WERI-Rb-1 (cell line): ENCODE measurements at places on chromosomes 1 and 21.
A peak's percentile ranks its signal among the peaks of the same experiment; 100 is the strongest.

- DNase-seq: no peak
These were observed 90.7 kb downstream of the TENT5C start for GRCh38 chr1:117696561-117696960.

GRCh38 chr1:246162560-246162959 is 344.5 kb downstream of the SMYD3 start:
- no peak for DNase-seq

GRCh38 chr1:156400191-156400935 is 31.4 kb downstream of the RHBG start:
- DNase-seq: no peak

DNA sequence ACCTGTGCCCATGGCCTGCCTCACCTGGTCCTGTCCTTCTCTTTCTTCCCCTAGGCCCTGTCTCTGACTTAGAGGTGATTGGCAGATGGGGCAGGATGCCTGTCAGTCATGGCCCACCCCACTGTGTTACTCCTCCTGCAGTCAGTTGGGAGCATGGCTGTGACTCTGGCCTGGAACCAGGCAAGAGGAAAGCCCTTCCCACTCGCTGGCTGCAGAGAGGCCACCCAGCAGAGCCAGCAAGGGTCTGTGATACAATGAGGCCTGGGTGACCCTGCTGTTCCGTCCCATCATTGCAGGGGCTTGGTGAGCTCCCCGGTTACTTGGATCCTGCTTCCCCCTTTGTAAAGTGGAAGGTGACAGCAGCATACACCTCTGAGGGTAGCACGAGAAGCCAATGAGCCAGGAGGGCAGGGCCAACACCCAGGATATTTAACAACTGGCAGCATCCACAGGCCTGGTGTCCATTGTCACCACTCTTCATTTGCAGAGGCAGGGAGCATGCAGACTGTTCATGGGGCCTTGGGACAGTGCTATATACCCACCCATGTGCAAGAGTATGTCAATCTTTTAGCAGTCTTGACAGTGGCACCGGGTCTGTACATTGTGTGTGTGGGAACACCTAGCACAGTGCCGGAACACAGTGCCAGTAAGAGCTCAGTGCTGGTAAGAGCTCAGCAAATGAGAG is 191.0 kb upstream of the C1orf174 start:
- DNase-seq: no peak

- no peak for DNase-seq
These were observed 6.2 kb downstream of the PLEKHM2 start for GRCh38 chr1:15690317-15690716.

DNA sequence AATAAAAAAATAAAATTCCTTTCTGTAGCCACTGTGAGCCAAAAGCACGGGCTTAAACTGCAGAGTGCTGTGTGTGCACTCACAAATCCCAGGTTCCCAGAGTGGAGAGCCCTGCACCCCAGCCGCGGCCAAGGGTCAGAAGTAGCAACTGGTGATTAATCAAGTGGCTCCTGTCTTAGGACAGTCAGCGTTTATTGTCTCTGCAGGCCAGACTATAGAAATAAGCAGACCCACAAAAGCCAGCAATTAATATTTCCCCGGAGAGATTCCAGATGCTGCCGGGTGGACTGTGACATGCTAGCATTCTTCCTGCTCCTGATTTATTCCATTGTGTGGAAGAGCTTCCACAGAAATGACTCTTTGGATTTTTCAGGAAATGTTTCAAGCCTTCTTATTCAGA is 412.2 kb downstream of the KIF26B start:
- DNase-seq: no peak

GRCh38 chr1:244836135-244836521 is 670 bp downstream of the COX20 start:
- DNase-seq: no peak

- DNase-seq: no peak
These were observed 9.5 kb upstream of the TTC34 start for GRCh38 chr1:2810899-2811532.

GRCh38 chr1:156599811-156600210 is 1.5 kb downstream of the GPATCH4 start:
- no peak for DNase-seq

DNA sequence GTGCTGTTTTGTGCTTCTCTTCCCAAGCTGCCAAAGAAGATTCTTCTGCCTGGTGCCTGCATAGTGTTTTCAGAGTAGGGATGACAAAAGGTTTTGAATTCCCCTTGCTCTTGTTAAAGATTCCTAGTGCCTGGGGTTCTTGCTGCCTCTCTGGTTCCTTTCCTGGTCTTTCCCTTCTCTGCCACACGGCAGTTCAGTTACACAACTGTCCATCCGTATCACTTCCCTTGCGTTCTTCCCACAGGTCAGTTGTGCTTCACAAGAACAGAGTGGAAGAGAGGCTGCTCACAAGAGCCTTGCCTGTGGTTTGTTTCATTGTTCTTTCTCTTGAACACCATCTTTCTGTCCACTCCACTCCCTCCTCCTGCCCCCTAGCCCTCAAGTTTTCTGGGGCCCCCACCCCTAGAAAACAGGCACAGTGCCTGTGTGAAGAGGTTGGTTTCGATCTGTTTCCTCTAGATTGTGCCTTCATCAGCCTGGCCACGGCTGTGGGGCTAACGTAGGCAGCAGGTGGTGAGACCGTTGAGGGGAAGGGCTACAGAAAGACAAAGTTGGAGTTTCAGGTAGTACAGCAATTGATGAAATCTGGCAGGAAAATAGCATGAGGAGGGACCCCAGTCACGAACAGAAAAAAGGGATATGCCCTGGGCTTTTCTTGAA is 5.8 kb downstream of the VASH2 start:
- DNase-seq: no peak

DNA sequence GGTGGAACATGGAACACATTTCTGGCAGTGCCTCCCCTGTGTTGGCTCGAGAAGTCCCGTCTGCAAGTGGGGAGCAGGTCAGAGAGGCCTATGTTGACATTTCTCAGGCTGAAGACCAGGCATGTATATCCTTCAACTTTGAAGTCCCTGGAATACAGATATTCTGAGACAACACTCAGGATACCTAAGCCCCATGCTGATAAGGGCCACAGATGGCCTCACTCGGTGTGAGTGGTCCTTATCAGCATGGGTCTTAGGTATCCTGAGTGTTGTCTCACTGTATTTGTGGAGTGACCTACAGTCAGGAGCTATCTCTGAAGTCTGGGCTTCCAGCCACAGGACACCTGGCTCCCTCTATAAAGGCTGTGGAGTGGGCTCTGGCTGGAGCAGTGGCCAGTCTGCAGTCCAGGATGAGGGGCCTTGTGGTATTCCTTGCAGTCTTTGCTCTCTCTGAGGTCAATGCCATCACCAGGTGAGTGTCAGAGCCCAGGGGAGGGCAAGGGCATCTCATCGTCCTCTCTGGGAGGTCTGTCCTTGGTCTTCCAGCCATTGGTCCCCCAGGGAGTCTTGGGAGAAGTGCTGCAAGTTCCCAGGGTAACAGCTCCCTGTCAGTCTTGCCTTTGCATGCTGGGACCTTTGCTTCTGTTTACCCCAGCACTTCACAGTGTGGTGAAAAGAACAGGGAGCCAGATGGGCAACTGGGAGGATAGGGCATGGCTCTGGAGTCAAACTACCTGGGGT is 29.6 kb downstream of the PROK1 start:
- no peak for DNase-seq

DNA sequence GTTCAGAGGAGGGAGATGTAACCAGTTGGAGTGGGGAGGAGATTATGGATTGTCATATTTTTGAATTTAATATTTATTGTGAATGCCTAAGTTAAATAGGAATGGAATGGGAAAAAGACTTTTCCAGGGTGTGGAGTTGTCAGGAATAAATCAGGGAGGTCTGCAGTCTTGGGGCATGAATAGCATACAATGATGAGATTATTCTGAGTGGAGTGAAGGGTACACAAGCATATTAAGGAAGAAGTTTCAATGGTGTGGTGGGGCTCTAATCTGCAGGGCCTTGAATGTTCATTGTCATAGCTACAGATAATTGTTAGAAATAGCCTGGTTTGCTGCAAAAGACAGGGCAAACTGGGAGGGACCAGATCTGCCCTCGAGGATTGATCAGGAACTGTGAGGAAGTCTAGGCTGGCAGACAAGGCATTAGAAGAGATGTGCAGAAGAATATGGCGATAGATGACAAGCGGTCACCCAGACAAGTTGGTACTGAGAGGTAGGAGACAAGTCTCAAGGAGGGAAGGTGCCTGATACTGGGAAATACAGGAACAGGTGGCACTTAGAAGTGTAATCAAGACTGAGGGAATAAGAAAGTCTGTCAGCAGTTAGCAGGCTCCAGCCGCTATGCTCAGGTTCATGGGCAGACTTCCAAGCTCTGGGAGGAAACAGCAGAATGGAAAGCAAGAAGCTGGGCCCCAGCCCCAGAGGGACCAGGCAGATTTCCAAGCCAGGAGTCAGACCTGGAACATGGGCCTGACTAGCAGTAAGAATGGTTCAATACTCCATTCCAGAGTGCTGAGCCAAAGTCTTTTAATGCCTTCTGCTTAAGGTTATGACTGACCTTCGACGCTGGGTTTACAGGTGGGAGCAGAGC is 20.9 kb upstream of the RGL1 start:
- no peak for DNase-seq

DNA sequence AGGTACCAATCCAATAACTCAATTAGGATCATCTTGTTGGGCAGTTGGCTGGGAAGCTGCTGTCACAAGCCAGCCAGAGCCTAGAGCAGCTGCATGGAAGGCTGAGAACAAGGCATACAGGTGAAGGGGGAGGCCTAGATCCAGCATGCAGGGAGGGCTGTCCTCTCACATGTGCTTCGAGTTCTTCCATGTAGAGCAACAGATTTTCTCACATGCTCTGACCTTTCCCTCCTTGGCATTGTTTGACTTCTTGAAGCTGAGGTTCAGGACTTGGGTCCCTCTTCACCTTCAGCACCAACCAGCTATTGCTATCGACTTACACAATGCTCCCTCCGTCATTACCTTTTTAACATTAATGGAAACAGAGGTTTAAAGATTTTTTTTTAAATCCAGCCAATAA is 257.7 kb downstream of the ATG4C start:
- no peak for DNase-seq

DNA sequence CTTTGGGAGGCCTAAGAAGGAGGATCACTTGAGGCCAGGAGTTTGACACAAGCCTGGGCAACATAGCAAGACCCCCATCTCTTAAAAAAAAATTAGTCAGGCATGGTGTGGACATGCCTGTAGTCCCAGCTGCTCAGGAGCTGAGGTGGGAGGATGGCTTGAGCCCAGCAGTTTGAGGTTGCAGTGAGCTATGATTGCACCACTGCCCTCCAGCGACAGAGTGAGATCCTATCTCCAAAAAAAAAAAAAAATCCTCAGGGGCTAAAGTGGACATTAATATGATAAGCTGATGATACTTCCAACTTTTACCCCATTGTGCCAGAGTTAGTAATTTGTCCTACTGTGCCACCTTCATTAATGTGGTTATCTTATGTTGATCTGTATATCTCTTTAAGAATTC is 327.8 kb upstream of the FMN2 start:
- no peak for DNase-seq

DNA sequence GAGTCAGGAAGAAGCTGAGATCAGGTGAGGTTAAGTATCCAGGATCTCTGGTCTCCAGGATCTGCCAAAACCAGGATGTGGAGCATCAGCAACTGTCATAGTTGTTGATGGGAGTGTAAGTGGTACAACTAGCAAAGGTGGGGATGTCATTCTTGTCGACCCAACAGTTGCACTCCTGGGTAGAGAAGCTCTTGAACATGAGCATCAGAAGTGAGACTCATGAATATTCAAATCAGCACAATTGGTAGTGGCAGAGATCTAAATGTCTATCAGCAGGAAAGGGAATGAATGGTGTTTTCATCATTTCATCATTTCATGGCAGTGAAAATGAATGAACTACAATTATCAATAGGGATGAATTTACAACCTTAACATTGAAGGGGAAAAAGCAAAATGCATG is 4.2 kb upstream of the LAD1 start:
- no peak for DNase-seq

- DNase-seq: no peak
These were observed 41.5 kb upstream of the SRSF10 start for GRCh38 chr1:24021403-24022266.

- DNase-seq: no peak
These were observed 31.8 kb downstream of the GNG4 start for GRCh38 chr1:235617808-235618207.

- no peak for DNase-seq
These were observed 25.5 kb downstream of the PACC1 start for GRCh38 chr1:212388985-212389716.

- no peak for DNase-seq
These were observed 196.2 kb downstream of the NPHP4 start for GRCh38 chr1:5796028-5796427.

- DNase-seq: no peak
These were observed 40.3 kb downstream of the TP73 start for GRCh38 chr1:3692598-3692997.

GRCh38 chr1:6545276-6546112 is 8.8 kb downstream of the NOL9 start:
- no peak for DNase-seq

- DNase-seq: no peak
These were observed 230.7 kb downstream of the TOMM20 start for GRCh38 chr1:234897754-234898454.

GRCh38 chr1:232949636-232950196 is 695 bp upstream of the NTPCR start:
- no peak for DNase-seq

DNA sequence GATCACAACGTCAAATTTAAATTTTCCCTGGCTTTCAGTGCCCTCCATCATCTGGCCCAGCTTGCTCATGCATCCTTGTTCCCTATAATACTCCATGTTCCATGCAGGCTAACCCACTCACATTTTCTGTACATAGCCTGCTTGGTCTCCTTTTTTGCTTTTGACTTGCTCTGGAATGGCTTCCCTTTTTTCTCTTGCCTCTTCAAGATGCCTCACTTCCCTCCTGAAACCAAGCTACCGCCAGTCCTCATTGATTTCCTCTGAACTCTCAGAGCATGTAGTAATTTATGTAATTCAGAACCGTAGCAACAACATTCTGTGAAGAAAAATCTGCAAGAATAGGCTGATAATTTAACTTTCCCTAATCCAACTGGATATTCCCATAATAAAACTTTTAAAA is 10.3 kb downstream of the CAP1 start:
- DNase-seq: no peak

GRCh38 chr1:191857600-191857999 is 300.7 kb upstream of the RGS18 start:
- DNase-seq: no peak

DNA sequence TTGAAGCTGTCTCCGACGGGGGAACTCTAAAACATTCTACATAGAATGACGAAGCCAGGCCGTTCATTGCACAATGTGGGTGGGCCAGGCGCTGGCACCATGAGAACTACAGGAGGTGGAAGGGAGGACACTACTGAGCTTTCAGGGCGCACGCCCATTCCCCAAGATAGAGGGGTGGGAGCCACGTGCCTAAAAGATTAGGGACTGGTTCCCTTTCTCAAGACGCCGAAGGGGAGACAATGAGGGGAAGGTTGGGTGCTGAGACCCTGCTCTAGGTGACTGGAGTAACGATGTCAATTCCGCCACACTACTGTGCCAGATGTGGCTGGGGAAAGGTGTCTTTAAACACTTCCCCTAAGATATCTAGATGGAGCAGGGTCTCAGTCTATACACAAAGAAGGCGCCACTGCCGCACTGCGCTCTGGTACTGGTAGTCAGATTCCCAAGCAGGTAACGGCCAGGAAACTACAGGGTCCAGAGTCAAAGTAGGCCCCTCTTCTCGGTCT is 782 bp downstream of the CSDE1 start:
- peak; percentile 10 for DNase-seq

GRCh38 chr1:106276871-106277270 is 779.6 kb upstream of the PRMT6 start:
- no peak for DNase-seq

GRCh38 chr21:26212220-26212619 is 41.6 kb upstream of the APP start:
- DNase-seq: no peak

GRCh38 chr21:41701749-41702148 is 65.1 kb downstream of the RIPK4 start:
- no peak for DNase-seq
